ENCODE measurements at places on chromosomes 5 and 9. TPM values are rescaled to one million over a fixed set of nuclear protein-coding genes. Genes with fewer than 3 reads are reported as not detected.

The LOX gene
- 21.6 TPM for total RNA-seq

The PLPP7 gene
- 31.9 TPM for total RNA-seq

GRCh38 chr9:94760660-94761059 is 34.2 kb downstream of the AOPEP start:
- H3K27ac ChIP-seq: no peak overlapping the region
- no peak for DNase-seq
- no peaks in the 10 kb centered on the region for H3K27me3 ChIP-seq
- H3K4me1 ChIP-seq: no peaks in the 10 kb centered on the region
- peaks cover 14% of the 10 kb centered on the region for H3K36me3 ChIP-seq

DNA sequence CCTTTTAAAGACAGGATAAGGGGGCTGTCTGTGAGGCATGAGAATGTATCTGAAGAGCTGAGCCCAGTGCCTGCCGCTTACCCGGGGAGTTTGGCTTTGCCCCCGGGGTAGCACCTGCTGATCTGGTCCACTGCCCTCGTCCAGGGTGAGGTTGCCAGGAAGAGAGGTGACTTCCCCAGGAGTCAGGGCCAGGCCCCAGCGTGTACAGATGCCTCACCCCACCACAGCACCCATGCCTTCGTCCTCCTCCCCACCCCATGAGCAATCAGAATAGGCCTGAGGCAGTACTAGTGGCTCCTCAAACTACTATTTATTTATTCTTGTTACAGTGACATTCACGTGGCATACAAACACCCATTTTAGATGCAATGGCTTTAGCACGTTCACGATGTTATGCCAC is 15.7 kb upstream of the AIF1L start:
- no peak overlapping the region for H3K4me3 ChIP-seq
- H3K27me3 ChIP-seq: no peaks in the 10 kb centered on the region
- no peaks in the 10 kb centered on the region for H3K4me1 ChIP-seq
- DNase-seq: no peak
- no peaks in the 10 kb centered on the region for H3K36me3 ChIP-seq

DNA sequence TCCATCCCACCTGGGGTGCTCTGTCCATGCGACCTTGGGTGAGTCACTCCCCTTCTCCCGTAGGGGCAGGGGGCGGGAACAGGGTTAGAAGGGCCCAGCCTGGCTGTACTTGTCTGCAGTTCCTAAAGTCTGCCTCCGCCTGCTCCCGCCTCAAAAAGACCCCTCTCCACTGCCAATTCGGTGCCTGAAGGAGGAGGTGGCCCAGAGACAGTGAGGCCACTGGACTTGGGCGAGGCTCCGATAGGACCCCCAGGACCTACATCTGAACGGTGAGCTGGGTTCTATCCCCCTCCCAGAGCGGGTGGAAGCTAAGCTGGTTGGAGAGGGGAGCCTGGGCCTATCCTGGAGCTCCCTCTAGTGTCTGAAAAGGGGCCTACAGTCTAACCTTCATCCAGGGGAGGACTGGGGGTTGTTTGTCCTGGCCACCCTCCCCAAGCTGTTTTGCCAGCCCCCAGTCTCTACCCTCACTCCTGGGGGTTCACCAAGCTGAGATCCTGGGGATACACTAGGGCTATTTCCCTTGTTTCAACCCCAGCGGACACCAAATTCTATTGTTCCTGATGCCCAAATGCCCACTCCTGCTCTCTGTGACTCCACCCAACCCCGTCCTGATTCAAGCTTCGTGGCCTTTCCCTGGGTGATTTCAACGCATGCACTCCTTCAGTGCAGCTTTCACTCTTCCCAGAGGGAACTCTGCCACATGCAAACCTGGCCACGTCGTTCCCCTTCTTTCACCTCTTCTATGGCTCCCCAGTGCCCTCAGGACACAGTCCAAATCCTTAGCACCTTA is 6.1 kb upstream of the CRB2 start:
- peaks cover 7% of the 10 kb centered on the region for H3K27me3 ChIP-seq
- peaks cover 24% of the 10 kb centered on the region for H3K4me1 ChIP-seq
- no peaks in the 10 kb centered on the region for H3K36me3 ChIP-seq
- no peak overlapping the region for H3K4me3 ChIP-seq
- H3K27ac ChIP-seq: no peak overlapping the region
- no peak for DNase-seq

Data from sigmoid colon (tissue), 7 donors.